ENCODE measurements at places on chromosomes 16 and 17.
A peak's percentile ranks its signal among the peaks of the same experiment; 100 is the strongest.

GRCh38 chr16:31527734-31528274 is at the start of gene AHSP:
TSS of gene AHSP (plus strand) at chr16:31527900. CDS start at chr16:31528140, 240 bp downstream.
- DNase-seq: no peak

DNA sequence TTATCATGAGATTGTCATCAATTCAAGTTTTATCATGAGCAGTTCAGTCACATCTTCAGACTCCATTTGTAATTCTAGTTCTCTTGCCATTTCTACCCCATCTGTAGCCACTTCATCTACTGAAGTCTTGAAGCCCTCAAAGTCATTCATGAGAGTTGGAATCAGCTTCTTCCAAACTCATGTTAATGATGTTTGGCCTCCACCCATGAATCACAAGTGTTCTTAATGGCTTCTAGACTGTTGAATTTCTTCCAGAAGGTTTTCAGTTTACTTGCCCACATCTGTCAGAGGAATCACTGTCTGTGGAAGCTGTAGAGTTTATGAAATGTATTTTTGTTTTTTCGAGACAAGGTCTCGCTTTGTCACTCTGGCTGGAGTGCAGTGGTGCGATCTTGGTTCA is 16.0 kb downstream of the NSRP1 start:
- no peak for DNase-seq

GRCh38 chr16:89155184-89155679 is 16.3 kb upstream of the CDH15 start:
- DNase-seq: no peak

- no peak for DNase-seq
These were observed 18.4 kb upstream of the STAC2 start for GRCh38 chr17:39244016-39244599.

DNA sequence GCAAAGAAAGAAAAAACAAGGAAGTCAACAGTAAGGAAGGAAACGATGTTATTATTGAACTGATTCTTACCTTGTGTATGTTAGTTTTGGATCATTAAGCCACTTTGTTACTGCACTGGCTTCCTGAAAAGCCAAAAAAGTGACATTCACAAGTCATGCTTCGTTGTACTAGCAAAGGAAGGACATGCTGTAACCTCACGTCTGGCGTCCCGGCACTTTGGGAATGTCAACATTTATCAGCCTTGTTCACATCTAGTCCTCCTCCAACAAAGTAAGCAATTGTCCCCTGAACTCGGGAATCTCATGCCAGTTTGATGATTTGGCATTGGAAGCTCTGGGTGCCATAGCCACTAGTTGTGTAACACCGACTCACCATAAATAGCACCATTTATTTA is 731 bp upstream of the MKS1 start:
- no peak for DNase-seq

DNA sequence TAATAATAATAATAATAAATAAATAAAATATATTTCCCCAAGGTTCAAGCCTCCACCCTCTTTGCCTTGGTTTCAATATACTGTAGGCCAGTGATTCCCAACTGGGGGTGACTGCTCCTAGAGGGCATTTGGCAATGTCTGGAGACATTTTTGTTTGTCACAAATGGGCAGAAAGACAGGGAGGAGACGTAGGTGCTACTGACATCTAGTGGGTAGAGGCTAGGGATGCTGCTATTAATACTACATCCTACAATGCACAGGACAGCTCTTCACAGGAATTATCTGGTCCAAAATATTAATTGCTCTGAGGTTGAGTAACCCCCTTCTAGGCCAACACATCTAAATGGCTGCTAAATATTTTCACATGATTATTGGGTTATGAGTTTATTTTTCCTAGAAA is 12.8 kb upstream of the PRR14 start:
- DNase-seq: peak; percentile 12
